ENCODE measurements at places on chromosomes 13 and 19. TPM values are rescaled to one million over a fixed set of nuclear protein-coding genes. Genes with fewer than 3 reads are reported as not detected.

DNA sequence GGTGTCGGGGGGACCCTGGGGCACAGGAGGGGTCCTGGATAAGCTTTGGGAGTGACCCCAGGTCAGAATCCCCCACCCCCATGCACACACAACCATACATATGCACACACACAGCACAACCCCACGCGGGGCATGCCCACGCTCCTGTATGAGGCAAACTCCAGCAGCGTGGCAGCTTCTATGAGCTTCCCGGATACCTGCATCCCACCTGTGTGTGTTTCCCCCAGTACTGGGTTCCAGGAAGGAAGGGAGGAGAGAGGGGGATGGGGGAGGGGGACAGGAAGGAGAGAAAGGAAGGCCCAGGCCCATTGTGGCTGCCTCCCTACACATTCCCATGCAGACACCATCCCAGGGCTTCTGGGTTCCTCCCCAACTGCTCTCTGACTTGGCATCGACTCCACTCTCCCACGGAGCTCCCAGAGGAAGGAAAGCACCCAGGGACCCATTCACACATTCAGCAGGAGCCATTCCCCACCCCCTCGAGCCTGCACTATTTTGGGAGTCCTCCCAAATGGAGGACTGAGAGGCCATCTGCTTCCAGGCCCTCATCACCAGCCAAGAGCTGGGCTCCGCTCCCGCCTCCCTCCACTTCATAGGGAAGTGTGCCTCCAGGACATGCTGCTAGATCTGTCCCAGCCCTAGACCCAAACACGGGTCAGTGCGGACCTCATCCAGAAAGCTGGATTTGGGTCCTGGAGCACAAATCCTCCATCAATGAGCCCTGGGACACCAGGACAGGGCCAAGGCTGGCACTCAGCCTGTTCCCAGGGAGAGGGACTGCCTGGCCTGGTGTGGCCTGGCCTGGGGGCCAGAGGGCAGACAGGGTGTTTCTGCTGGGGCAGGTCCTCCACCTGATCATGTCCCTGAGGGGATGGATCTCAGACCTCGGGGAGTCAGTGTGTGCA lies 13.2 kb downstream of the PRR36 start:
- no peak for DNase-seq

DNA sequence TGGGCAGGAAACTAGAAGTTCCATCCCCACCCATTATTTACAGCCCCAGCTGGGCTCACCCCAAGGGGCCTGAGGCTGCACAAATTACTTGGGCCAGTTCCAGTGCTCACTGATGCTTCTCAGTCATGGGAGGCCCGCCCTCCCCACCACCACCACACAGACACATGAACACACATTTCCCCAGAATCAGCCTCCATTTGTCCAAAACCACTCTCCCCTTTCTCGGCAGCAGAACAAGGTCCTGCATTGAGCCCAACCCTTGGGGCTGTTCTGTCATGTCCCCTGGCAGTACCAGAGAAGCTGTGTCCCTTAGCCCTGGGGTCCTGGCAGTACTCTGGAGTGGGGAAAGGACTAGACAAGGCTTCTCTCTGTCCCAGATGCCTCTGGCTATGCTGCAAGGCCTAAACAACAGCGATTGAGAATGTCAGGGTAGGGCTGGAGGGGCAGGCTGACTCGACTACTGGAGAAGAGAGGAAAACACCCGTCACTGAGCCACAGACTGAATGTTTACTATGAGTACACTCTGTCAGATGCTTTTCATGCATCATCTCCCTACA lies 21.8 kb downstream of the SAMD4B start:
- DNase-seq = no peak

The RAB4B gene
- 14.1 TPM for total RNA-seq

GRCh38 chr19:37893845-37894575 lies 12.4 kb downstream of the WDR87 start:
- no peak for DNase-seq

- DNase-seq = peak; percentile 35
These were observed 15.1 kb downstream of the NOSIP start for GRCh38 chr19:49565261-49565660.

Data from lung microvascular endothelial cell (primary cell).